ENCODE measurements at places on chromosomes 6 and 20. TPM values are rescaled to one million over a fixed set of nuclear protein-coding genes. Genes with fewer than 3 reads are reported as not detected.

- H3K27me3 ChIP-seq: no peaks in the 10 kb centered on the region
- DNase-seq: no peak
- no peak overlapping the region for H3K4me3 ChIP-seq
Measured at GRCh38 chr6:44177691-44178423, 19.2 kb downstream of the CAPN11 start.

FAM217A gene
- total RNA-seq: not detected

SLC35D3 gene
- total RNA-seq: 0.33 TPM

HMGA1 gene
- total RNA-seq: 35.9 TPM

PRRC2A gene
- 79.6 TPM for total RNA-seq

DNA sequence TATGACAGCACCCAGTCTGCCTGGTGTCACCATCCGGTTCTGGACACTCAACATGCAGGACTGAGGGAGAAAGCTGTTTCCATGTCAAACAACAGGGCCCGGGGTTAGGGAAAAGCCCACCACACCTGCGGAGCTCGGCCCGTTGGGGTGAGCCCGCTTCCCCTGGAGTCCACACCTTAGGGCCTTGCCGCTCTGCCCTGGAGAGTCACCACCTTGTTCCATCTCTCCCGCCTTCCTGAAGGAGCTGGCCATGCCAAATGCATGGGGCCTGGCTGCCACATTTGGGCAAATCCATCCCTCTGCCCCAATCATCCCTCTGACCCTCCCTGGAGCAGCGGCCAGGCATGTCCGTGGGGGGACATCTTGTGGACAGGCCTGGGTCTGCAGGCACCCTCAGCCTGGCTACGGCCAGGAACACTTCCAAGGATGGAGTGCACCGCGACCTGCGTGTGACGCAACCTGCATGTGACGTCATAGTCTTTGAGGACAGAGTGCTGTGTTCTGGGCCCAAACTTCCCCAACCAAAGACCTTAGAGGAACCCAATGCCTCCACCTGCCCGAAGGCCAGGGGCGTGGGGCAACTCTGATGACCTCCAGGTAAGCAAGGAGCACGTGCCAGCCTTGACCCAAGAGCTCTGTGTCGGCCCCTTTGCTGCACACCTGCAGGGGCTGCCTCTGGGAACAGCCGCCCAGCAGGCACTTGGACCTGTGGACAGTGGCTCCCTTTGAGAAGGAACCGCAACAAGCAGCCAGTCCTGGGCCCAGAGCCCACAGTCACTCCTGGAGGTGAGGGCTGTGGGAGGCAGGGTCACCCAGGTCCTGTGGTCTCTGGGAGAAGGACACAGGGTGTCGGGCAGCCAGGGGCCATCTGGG, 1.7 kb downstream of the CABLES2 start:
- peaks cover 47% of the 10 kb centered on the region for H3K4me1 ChIP-seq
- no peak overlapping the region for H3K4me3 ChIP-seq
- DNase-seq: no peak

PAK5 gene
- total RNA-seq: 10.5 TPM

DNA sequence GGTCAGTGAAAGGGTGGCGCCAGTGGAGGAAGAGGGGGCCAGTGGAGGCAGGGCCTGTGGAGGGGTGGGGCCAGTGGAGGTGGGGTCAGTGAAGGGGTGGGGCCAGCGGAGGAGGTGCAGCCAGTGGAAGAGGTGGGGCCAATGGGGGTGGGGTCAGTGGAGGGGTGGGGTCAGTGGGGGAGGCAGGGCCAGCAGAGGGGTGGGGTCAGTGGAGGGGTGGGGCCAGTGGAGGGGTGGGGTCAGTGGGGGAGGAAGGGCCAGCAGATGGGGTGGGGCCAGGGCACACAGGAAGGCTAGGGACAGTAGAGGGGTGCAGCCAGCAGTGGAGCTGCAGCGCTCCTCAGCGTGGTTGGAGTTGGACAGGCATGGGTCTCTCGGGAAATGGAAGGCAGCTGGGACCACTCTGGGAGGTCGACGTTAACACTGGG, 18.7 kb downstream of the ADRM1 start:
- H3K36me3 ChIP-seq: peaks cover 86% of the 10 kb centered on the region
- DNase-seq: no peak
- no peak overlapping the region for H3K4me3 ChIP-seq
- no peaks in the 10 kb centered on the region for H3K27me3 ChIP-seq

- no peak overlapping the region for H3K4me3 ChIP-seq
- no peaks in the 10 kb centered on the region for H3K27me3 ChIP-seq
- no peaks in the 10 kb centered on the region for H3K36me3 ChIP-seq
- no peak for DNase-seq
Measured at GRCh38 chr6:54059683-54060082, 51.6 kb upstream of the MLIP start.

- H3K27ac ChIP-seq: no peak overlapping the region
- peaks cover 14% of the 10 kb centered on the region for H3K36me3 ChIP-seq
- H3K27me3 ChIP-seq: no peaks in the 10 kb centered on the region
- DNase-seq: no peak
- H3K4me1 ChIP-seq: no peaks in the 10 kb centered on the region
Measured at GRCh38 chr6:99305021-99305554, 44.4 kb downstream of the FAXC start.

TBXT gene
- total RNA-seq: not detected

DNA sequence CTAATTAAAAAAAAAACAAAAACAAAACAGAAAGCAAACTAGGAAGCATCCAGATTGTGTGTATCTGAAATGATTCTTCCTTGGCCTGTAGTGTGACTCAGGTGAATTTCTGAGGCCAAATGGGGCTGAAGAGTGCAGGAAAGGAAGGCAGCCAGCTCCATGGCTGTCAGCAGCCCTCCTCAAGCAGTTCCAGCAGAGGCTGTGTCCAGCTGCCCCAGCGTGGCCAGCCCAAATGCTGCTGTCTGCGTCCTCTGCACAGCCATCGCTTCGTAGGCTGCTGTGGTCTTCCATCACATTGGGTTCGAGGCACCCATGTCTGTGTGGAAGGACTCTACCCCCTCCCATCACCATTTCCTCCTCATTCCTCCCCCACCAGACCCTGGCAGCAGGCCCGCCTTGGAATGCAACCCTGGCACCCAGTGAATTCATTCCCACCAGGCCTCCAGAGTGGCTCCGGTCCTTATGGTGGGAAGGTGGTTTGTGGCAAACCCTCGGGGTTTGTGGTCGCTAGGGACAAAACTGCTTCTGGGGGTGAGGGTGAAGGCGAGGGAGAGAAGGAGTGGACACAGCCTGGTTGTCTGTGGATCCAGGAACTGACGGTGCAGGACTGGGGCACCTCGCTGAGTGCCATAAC, 81.5 kb downstream of the MYLK4 start:
- H3K36me3 ChIP-seq: no peaks in the 10 kb centered on the region
- no peaks in the 10 kb centered on the region for H3K27me3 ChIP-seq
- no peaks in the 10 kb centered on the region for H3K4me1 ChIP-seq
- no peak overlapping the region for H3K27ac ChIP-seq

GRCh38 chr20:22918286-22918983, 116.7 kb upstream of the SSTR4 start:
- no peak overlapping the region for H3K4me3 ChIP-seq
- no peaks in the 10 kb centered on the region for H3K36me3 ChIP-seq
- H3K4me1 ChIP-seq: no peaks in the 10 kb centered on the region
- H3K27ac ChIP-seq: no peak overlapping the region

- H3K4me1 ChIP-seq: peaks cover 8% of the 10 kb centered on the region
- H3K27me3 ChIP-seq: no peaks in the 10 kb centered on the region
- H3K4me3 ChIP-seq: no peak overlapping the region
Measured at GRCh38 chr6:47097092-47097945, 55.2 kb upstream of the ADGRF1 start.

PRSS16 gene
- 0.11 TPM for total RNA-seq

SLC39A7 gene
- 55.0 TPM for total RNA-seq

GRCh38 chr20:7742479-7742878, 197.8 kb downstream of the HAO1 start:
- H3K36me3 ChIP-seq: no peaks in the 10 kb centered on the region
- no peak overlapping the region for H3K4me3 ChIP-seq
- no peaks in the 10 kb centered on the region for H3K4me1 ChIP-seq
- H3K27me3 ChIP-seq: no peaks in the 10 kb centered on the region
- no peak for DNase-seq
